ENCODE measurements at places on chromosomes 7 and 10. TPM values are rescaled to one million over a fixed set of nuclear protein-coding genes. Genes with fewer than 3 reads are reported as not detected.

The SEM1 gene
- 45.3 TPM for total RNA-seq

The TMEM229A gene
- not detected for total RNA-seq

The MRLN gene
- total RNA-seq, result not detected

The EPDR1 gene
- total RNA-seq, result 0.54 TPM

The GRB10 gene
- total RNA-seq, result 4.4 TPM

The FGFBP3 gene
- total RNA-seq, result 1.5 TPM

The SH2D4B gene
- total RNA-seq, result 0.10 TPM

The FAM237B gene
- total RNA-seq, result not detected
